Osteoblast (primary cell): ENCODE measurements at places on chromosomes 11 and 22.

DNA sequence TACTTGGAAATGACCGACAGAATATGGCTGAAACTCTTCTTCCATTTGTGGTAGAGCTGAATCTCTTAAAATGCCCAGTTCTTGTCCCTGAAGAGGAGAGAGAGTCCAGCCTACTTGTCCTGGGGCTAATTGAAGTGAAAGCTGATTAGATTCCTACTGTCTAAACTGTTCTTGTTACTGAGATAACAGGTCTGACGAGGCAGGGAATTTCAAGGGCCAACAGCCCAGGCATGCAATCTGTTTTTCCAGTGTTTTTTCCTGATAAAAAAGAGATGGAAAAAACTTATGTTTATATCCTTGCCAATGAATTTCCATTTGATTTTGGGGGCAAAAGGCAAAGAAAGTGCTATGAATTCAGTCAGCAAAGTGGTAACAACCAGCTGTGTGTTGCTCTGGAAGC, 195.5 kb downstream of the ETS1 start:
- DNase-seq = no peak

DNA sequence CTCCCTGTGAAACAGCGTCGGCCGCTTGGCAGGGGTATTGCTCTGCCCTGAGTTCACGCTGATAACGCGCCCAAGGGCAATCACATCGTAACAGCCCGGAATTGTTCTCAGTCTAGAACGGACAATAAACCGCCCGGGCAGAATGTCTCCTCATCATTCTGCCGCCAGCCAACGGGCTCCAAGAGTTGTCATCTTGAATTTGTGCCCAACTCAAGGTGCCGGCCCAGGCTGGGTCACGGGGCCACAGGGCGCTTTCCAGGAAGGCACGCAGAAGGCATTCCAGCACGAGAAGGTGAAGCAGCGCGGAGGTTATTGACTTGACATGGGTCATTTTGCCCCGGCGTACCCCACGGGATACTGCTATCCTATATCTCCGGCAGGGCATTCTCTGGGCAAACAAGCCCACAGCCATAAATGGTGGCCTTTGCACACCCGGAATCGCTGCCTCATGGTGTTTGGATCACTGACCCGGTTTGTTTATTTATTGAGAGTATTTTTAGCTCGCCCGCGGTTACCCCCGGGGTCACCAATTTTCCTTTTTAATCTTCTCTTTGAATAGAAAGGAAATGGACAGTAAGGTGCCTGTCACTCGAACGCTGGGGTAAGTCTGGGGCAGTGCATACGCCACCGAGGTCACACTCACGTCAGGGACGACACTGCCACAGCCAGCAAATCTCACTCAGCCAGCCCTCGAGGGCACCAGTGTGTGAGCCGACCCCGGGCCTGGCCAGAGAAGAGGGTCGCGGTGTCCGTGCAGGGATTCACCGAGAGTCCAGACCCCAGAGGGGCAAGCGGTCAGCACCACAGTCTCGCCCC, 72.4 kb upstream of the FGF3 start:
- peak; percentile 54 for DNase-seq

DNA sequence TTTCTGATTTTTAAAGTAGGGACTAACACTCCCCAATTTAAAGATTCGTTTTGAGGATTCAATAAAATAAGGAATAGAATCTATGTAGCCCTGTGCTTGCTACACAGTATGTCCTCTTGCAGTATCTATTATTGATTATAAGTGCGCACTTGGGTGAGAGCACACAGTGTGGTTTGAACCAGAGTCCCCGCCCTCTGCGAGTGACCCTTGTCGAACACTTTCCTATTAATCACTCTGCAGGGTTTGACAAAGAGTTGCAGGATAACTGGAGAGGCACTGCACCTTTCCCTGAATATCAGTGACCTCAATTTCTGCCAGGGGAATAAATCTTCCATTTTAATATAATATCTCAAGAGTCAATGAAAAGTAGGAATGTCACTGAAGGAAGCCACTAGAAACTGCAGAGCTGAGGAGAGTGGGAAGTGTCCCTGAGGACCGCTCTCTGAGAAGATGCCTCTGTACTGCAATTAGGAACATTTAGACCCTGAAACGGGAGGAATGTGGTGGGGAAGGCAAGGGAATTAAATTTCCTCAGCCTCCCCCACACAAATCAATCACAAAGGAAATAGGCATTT, 182.2 kb downstream of the MAML2 start:
- DNase-seq = no peak

- DNase-seq = peak; percentile 93
These were observed 28.9 kb downstream of the SLC22A12 start for GRCh38 chr11:64619811-64620380.

GRCh38 chr11:111352935-111353710, 26.0 kb downstream of the POU2AF1 start:
- DNase-seq = no peak

DNA sequence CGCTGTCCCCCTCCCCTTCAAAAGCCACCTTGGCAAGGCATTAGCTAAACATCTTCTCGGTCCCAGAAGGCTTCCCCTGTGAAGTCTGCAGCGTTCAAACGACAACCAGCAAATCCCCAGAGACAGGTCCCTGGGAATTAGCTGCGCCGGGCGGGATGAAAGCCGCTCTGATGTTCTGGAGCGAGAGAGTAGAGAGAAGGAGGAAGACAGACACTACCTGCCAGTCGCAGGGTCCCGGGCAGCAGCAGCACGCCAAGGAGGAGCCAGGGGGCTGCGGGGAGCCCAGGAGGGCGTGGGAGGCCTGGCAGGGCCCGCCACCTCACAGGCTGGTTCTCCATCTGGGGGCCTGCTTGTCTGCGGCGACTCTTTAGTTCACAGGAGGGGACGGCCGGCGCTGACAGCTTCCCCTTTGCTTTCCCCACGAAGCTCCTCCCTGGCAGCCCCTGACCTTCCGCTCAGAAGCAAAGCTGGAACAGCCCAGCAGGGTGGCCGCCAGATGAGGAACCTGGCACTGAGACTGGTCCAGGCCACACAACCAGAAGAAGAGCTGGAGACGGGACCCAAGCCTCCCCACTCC, at the start of gene NFAM1:
Gene NFAM1 (minus strand): TSS at position 384 of the 577 bp plus-strand sequence. CDS start 46 bp downstream, at position 338.
- DNase-seq = peak; percentile 37

- peak; percentile 94 for DNase-seq
These were observed 849 bp downstream of the TCF20 start for GRCh38 chr22:42269432-42270175.

DNA sequence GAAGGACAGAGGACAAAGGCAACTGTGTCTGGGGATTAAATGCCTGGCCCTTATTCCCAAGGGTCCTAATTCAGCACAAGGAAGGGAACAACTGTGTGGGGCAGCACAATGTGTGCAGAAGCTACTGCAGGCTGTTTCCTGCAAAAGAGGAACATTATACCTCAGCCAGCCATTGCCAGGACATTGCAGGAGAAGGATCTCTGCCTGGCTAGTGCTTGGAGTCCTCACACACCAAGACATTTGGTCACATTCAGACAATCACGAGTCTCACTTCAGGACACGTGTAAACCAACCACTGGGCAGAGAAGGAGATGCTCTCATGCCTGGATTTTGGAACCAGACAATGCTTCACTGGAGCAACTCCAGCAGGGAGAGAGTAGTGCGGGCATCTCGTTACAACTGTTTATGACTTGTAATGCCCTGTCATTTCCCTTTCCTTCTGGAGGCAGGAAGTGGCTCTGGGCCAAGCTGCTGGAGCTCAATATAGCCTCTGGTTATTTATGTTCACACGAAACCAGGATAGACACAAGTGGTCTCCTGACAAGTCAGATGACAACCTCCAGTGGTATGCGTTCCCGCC, 23.9 kb upstream of the ZC3H12C start:
- DNase-seq = peak; percentile 77

DNA sequence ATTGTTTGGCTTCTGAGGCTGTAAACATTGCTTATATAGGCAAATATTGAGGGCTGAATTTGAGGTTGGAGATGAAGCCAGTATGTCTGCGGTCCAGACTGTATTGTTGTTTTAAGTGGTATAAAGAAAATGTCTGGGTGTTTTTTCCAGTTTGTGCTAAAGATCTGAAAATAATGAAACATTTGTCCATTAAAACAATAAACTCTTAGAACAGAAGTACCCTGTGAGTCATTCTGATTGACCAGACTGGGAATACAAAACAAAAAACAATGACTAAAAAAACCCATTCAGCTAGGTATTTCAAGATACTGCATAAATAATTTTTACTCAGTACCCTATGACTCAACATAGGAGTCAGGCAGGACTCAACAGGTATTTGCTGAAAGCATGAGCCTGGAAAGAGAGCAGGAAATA, 20.4 kb downstream of the ALKBH8 start:
- peak; percentile 39 for DNase-seq

GRCh38 chr11:83409476-83409875, 123.3 kb upstream of the CCDC90B start:
- no peak for DNase-seq

DNA sequence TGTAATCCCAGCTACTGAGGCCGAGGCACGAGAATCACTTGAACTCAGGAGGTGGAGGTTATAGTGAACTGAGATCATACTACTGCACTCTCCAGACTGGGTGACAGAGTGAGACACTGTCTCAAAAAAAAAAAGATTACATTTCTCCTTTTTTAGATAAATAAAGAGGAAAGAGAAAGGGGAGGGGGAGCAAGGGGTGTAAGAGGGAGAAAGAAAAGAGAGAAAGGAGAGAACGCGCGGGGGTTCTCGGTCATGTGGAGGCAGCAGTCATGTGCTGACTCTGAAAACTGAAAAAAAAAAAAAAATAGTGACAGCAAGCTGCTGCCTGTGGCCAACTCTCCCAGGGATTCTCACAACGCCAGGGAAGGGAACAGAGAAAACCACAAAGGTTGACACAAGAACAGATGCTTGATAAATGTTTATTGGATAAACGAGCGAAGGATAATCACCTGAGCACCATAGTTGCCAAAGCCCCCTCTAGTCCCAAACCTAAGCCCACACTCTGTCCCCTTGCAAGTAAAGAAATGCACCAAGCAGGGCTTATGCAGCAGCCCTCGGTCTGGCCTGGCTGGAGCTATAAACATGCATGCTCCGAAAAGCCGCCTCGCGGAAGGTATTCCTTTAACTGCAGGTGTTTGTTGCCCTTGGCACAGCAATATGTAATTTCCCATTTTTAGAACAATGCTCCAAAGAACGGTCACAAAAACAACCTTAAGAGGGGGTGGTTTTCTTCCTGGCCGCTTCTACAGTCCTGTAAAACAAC, 14.5 kb downstream of the SCGB1A1 start:
- DNase-seq = no peak

GRCh38 chr22:39643311-39644083, 72.9 kb downstream of the CACNA1I start:
- no peak for DNase-seq

DNA sequence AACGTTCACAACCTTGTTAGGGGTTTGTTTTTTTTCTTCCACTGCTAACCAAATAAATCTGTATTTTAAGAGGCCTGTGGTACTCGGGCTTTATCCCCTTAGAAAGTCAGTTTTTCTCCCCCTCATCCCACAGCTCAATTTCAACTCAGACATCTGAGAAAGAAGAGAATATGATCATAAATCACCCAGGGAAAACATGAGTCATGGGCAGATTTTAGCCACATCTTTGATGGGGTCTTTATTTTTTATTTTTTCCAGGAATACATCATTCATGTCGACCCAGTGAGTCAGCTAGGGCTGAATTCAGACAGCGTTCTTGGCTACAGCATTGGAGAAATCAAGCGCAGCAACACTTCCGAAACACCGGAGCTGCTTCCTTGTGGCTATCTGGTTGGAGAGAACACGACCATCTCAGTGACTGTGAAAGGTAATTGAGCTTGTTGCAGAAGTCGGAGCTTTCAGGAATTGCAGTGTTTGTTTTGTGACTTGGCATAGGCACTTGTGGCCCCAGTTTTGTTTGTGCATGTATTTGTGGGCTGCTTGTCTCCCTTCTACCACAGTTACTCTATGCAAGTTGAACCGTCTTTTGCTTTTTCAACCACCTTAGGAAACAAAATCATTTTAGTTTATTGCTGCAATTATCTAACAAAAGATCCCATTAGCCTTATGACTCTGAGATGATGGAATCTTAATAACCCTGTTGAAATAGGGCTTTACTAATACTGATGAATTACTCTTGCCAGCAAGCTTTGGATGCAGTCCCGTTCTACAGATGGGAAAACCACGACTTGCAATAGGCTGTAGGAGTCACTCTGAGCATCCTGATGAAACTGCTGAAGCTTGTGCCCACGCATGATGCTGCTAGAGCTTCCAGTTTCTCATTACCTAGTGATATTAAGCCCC, 62.7 kb downstream of the DBX1 start:
- peak; percentile 90 for DNase-seq

- DNase-seq = no peak
These were observed 455.1 kb upstream of the ARHGAP42 start for GRCh38 chr11:100232006-100232405.

GRCh38 chr11:115051938-115052590, 373.7 kb downstream of the NXPE2 start:
- no peak for DNase-seq

- DNase-seq = no peak
These were observed 64.5 kb downstream of the MCM5 start for GRCh38 chr22:35464399-35464798.
